SW480 (cell line): ENCODE measurements at places on chromosomes 4 and X.

- no peak for DNase-seq
These were observed 19.4 kb downstream of the FAM9C start for GRCh38 chrX:13024986-13025385.

- no peak for DNase-seq
These were observed 28.8 kb downstream of the NR0B1 start for GRCh38 chrX:30280428-30280827.

DNA sequence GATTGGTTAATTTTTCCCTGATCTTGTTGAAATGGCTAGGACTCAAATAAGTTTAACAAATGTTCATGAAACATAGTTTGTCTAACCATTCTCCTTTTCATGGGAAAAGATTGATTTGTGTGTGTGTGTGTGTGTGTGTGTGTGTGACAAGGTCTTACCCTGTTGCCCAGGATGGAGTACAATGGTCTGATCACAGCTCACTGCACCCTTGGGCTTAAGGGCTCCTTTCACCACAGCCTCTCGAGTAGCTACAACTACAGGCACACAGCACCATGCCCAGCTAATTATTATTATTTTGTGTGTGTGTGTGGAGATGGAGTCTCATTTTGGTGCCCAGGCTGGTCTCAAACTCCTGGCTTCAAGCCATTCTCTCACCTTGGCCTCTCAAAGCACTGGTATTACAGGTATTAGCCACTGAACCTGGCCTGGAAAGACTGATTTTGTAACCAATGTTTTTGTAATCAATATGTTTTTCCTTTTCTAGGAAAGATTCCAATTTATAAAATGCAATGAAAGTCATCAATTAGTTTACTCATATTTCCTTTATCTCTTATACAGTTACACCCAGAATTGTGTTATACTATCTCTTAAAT lies 139.3 kb downstream of the CPE start:
- DNase-seq: no peak

- no peak for DNase-seq
These were observed 261.8 kb downstream of the KCTD8 start for GRCh38 chr4:44186850-44187246.
